ELR (cell line): ENCODE measurements at places on chromosomes 4 and X.
A peak's percentile ranks its signal among the peaks of the same experiment; 100 is the strongest.

DNA sequence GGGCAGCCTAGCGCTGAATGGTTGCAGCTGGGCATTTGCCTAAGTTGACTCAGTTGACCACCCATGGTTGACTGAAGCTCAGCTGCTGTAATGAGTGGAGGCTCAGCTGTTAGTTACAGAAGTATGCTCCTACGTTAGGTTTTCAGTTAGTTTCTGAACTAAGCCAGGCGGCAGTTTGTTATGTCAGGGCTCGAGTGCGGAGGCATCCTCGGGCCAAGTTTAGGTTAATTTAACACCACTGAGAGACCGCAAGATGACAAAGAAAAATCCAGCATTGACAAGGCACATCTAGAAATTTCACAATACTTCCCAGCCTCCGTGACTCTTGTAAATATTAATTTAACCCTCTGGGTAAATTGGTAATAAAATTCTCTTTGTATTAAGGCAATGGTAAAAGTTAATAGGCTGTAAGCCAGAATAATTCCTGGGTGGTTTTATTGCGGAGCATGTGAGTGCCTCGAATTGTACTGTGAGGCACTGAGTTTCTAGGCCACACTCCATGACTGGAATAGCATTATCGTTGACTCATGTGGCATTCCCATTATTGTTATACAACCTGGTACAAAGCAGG lies 33.1 kb upstream of the CDKN2AIP start:
- no peak for DNase-seq

DNA sequence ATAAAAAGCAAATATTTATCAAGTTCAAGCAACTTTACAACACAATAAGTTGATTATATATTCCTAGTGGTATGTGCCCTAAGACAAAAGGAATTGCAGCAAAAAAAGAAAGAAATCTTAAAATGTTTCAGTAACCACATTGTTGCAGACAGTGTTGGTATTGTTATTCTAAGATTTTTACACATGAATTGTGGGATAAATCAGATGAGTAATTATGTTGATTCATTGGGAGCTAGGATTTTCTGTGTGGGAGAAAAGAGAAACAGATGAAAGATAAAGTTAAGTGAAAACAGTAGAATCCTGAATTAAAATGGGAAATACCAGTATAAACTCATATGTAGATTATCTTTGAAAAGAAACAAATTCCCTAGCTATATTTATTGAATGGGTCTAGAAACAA lies 362.4 kb downstream of the PPP3CA start:
- DNase-seq, result peak; percentile 57

DNA sequence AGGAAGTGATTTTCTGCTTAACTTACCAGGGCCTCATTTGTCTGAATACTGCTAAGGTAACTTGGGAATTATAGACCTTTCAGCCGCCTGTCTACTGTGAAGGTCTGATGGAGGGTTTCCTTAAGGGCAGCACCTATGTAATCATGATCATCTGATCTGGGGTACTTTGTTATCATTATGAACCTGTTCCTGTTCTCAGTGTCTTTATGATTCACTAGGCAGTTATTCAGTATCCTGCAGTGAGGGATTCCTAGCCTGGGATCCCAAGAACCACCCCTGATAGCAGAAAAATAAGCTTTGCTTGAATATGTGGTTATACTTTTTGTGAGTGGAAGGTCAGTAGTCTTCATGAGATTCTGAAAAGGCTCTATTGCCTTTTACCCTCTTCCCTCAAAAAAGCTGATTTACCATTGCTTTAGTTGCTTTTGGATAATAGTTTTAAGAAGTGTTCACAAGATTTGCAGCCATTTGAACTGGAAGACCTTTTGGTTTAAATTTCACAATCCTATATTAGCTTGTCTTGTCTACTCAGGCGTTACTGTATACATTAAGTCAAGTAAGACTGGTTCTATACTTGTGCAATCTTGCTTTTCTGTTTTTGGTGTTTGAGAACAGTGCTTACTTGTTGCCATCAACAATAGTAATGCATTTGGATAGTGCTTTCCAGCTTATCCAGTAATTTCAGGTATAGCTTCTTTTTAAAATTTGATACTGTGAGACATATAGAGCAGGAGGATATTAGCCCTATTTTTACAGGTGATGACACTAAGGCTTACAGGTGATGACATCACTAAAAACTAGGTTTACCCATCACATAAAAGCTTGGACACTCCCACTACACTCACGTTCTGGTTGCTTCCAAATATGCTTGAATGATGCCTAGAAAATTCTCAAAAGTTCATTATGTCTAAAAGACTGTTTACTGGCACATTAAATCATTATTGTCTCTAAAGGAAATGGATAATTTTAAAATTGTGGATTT lies 60.0 kb downstream of the FHIP1A start:
- DNase-seq, result no peak

- no peak for DNase-seq
These were observed 25.9 kb downstream of the COL25A1 start for GRCh38 chr4:109276482-109277095.

GRCh38 chr4:102174719-102175189 lies 170.5 kb downstream of the SLC39A8 start:
- peak; percentile 46 for DNase-seq

DNA sequence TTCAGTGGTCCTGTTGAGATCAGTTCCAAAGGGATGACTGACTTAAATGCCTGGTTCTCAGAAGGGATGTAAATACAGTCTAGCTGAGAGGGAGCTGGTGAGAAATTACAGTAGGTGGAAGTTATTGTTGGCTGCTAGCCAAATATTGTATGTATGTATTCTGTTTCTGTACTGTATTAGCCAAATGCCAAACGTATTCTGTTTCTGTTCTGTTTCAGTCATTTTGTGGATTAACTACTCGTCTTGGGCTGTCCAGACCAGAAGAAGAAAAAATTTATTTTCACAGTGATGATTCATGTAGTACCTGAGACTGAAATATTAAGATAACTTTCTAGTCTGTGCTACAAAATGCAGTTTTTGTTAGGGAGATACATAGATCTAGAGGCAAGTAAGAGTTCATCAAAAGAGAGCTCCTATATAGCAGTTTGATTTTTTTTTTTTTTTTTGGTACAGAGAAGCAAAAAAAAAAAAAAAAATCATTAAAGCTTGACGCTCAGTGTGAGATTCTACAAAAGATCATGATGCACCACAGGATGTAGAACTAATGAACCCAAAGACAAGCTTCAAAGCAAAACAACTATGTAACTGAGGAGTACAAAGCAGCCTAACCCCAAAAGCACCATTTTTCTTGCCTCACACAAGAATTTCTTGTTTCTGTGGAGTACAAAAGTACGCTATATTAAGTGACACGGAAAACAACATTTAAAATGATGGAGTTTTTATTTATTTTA lies 54.8 kb downstream of the CASP6 start:
- no peak for DNase-seq

DNA sequence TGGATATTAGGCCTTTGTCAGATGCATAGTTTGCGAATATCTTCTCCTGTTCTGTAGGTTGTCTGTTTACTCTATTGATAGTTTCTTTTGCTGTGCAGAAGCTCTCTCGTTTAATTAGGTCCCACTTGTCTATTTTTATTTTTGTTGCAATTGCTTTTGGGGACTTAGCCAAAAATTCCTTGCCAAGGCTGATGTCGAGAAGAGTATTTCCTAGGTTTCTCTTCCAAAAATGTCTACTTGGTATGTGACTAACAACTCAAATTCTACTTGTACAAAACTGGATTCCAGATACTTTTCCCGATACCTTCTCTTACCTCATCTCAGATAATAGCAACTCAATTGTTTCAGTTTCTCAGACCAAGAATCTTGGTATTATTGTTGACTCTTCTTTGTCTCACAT lies 142.4 kb upstream of the GLRA2 start:
- no peak for DNase-seq

DNA sequence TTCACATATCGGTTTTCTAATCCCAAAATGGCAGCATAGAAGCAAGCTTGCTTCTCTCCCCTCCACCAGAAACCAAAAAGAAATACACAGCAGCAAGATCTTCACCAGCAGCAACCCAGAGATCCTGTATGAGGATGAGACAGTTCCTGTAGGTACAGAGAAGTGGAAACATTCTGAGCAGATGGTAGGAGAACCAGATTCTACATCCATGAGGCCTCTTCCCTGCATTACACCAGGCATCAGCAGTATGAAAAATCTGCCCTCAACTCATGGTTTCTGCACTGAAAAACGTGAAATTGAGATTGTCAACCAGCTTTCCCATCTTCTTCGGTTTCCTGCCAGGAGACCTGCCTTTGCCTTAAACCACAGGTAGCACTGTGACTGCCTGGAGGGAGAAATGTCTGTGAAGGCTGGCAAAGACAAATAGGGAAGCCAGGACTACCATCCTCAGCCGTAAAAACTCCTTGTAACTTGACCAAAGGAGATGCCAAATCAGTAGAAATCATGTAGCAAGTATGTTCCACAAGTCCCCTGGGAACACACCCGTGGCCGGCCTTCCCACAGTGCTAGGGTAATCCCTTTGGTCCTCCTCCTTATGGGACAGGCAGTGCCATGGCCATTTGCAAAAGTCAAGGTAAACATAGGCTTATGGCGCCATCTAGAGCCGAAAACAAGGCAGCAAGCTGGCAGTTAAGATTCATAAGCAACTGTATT lies 24.0 kb upstream of the MTHFD2L start:
- peak; percentile 86 for DNase-seq

- peak; percentile 69 for DNase-seq
These were observed 31.8 kb downstream of the PRRG1 start for GRCh38 chrX:37380924-37381323.

GRCh38 chr4:2962614-2963174 lies 512 bp downstream of the NOP14 start:
- DNase-seq, result peak; percentile 62

GRCh38 chr4:8708401-8709021 lies 115.9 kb downstream of the CPZ start:
- DNase-seq, result no peak

GRCh38 chr4:187504974-187505797 lies 490.4 kb upstream of the ZFP42 start:
- no peak for DNase-seq

DNA sequence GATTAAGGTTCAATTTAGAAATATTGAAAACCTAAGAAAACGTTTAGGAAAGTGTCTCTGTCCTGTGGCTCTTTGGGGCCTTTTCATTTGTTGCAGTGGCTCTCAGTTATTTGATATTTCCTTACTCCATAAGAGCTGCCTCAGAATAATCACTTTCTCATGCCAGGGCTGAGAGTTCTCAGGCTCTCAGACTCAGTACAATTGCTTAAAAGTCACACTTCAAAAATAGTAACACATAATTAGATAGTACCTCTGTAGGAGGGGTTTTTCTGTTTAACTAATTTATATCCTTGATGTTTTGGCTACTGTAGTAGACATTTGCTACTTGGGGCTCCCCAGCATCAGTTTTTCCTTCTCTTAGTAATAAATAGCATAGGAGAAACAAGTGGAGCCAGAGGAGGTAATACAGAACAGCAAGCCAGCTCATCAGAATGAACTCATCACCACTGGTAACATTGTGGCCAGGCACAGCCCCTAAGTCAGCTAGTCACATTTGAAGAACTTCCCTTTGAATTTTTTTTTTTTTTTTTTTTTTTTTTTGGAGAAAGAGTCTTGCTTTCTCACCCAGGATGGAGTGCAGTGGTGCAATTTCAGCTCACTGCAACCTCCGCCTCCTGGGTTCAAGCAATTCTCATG lies 8.0 kb upstream of the HNRNPD start:
- DNase-seq, result peak; percentile 48

DNA sequence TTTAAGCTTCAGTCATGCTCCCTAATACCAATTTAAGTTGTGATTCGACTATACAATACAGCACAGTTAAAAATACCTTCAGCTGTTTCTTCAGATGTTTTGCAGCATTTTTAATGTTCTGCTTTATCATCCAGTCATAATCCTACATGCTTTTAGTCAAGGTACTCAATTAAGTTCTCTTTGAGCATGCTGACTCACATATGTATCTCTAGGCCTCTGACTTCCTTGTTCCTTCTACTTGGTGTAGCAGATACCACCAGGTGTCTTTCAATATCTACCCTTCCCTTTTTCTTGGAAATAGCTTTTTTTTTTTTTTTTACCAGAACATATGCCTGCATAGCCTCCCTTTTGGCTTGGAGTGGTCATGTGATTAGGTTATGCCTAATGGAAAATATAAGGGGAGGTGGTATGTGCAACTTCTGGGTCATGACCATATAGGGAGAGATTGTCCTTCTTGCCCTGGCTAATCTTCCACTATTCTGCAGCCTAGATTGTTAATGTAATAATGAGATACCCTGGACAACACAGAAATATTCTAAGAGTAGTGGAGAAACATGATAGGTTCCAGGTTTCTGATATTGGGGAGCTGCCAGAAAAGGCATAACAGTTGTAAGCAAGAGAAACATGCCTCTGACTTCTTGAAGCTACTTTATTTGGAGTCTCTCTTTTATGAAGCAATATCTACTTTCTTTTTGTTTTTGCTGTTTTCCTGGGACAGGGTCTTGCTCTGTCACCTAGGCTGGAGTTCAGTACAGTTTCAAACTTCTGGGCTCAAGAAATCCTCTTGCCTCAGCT lies 737.2 kb upstream of the SLIT2 start:
- no peak for DNase-seq

DNA sequence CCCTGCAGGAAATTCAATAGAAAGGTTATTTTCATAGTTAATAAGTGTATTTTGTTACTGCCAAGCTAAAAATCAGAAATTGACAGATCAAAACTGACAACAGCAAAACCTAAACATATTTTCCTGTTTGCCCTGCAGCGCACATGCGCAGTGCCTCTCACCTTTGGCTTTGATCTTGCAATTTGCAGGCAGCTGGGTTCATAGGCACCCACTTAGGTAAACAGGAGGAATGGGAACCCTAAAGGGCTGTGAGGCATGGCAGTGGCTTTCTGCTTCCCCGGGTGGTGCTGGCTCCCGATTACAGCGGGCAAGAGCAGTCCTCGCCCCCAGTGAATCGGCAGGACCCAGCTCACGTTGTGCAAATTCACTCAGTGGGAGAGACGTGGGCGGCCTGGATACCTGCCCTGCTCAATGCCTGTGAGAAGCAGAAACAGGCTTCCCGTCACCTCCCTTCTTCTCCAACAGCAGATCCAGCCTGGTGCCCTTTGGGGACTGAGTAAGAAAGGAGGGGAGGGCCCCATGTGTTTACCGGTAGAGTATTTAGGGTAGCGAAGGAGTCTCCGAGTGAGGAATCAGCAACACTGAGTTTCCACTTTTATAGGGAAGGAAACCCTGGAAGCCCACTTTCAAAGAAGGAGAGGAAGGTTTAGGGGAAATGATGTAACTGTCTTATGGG lies 25.7 kb downstream of the CCKAR start:
- DNase-seq, result no peak

DNA sequence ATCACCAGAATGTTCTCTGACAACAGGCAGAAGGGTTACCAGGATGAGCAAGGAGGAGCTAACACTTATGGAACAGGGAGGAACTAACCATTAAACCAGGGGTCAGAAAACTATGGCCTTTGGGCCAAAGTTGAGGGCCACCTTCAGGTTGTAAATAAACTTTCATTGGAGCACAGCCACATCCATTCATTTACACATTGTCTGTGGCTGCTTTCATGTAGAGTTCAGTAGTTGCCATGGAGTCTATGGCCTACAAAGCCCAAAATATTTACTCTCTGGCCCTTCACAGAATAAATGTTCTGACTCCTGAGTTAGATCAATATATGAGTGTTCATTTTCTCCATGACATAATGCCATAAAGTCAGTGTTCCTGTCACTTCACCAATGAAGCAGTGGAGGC lies 13.2 kb upstream of the HCCS start:
- no peak for DNase-seq
